ACHN (cell line): ENCODE measurements at places on chromosomes 16 and 17.

GRCh38 chr17:47288531-47289116 is 35.0 kb downstream of the ITGB3 start:
- no peak for DNase-seq

GRCh38 chr17:77892469-77893143 is 65.9 kb upstream of the TNRC6C start:
- DNase-seq = peak; percentile 18

DNA sequence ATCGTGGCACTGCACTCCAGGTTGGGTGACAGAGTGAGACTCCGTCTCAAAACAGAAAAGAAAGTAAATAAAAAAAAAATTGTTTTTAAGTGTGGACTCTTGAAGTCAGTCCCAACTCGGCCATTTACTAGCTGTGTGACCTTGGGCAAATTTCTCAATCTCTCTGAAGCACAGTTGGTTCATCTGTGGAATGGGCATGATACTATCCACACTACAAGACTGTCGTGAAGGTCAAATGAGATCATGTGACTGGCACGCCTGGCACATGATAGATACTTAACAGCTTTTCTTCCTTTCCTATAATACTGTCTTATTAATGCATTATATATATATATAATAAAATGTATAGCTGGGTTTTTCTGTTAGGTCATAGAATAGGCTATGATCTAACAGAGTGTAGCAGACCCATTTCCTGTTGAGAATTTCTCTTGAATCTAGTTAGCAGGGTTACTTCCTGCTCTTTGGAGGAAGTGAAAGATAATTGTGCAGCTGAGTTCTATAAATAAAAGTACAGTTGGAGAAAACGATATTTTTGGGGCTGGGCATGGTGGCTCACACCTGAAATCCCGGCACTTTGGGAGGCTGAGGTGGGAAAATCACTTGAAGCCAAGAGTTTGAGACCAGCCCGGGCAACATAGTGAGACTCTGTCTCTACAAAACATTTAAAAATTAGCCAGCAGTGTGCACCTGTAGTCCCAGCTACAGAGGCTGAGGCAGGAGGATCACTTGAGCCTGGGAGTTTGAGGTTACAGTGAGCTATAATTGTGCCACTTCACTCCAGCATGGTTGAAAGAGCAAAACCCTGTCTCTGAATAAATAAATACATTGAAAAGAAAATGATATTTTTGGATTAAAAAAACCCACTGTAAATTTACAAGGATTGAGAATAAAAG is 7.3 kb downstream of the MILR1 start:
- no peak for DNase-seq

DNA sequence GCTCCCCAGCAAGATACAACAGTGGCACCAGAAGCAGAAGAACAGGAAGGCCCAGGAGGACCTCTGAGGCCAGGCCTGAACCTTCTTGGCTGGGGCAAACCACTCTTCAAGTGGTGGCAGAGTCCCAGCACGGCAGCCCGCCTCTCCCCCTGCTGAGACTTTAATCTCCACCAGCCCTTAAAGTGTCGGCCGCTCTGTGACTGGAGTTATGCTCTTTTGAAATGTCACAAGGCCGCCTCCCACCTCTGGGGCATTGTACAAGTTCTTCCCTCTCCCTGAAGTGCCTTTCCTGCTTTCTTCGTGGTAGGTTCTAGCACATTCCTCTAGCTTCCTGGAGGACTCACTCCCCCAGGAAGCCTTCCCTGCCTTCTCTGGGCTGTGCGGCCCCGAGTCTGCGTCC is 11.9 kb downstream of the CES3 start:
- no peak for DNase-seq

GRCh38 chr17:56594320-56595107 is 1.0 kb downstream of the NOG start:
- DNase-seq = peak; percentile 59

DNA sequence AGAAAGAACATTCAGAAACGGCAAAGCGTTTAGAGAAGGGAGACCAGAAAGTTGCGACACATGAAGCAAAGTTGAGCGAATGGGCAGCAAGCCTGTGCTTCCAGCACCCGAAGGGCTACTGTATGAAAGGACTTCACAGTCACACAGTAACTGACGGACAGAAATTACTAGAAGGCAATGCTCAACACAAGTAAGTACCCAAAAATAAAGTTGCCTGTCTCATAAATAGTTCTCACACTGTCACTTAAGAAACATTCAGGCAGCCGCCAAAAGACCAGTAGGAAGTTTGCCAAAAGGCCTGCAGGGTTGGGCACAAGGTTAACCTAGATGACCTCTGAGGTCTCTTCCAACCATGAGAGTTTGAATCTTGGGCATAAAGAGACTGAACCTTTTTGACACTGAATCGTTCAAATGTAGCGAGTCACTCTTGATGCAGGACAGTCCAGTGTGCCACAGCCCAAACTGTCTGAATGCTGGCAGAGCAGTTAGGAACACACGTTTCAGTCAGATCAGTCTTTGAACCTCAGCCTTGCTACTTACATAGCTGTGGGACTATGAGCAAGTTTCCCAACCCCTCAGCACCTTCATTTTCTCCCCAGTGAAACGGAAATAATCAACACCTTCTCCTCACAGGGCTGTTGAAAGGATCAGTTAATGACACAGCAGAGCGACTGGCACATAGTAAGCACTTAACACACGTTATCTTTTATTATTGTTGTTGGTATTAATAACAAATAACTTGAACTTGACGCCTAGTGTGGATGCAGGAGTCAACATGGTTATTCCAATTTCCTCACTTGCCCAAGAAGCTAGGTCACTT is 10.4 kb downstream of the NCBP3 start:
- peak; percentile 44 for DNase-seq

- DNase-seq = no peak
Measured at GRCh38 chr17:58244963-58245362, 6.6 kb downstream of the LPO start.

DNA sequence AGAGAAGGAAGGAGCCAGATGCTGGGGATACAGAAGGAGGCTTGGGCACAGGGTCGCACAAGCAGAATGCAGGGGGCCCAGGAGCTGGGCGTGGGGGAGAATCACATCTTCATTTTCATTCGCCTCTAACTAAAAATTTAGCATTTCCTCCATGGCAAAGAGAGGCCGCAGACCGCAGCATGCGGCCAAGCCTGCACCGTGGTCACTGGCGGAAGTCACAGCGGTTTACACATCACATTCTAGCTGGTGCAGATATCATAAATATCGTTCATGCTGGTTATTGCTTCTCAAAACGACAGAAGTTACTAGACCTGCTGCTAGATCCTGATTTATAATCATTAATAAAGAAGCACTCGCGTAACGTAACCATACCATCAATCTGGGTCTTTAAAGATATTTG is 162.0 kb downstream of the NTN1 start:
- no peak for DNase-seq

DNA sequence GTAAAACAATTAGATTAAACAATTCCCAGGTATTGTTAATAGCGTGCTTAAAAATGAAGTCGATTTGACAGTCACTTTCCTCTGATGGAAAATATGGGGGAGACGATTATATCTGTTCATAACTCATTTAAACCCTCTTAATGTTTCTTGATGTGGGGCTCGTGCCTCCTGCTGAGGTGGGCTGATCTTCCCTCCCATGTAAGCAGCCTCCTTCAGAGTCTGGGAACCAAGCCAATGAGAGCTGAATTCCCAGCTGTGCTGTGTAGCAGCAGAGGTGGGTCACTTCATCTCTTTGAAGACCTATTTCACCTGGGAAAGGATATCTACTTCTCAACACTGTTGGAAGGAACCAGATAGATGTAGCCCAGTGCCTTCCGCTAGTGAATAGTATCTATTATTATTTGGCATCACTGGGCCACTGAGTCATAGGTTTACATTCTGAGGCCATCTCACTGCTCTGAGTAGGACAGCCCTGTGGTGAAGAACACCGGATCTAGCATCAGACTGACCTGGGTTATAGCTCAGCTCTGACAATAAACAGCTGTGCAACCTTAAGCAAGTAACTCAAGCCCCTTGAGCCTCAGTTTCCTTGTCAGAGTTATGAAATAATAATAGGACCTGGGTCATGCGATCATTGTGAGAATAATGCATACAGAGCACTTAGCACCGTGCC is 85.3 kb upstream of the C16orf82 start:
- no peak for DNase-seq

GRCh38 chr16:66204756-66205155 is 161.7 kb upstream of the CDH5 start:
- no peak for DNase-seq

- DNase-seq = no peak
Measured at GRCh38 chr16:68447653-68448359, 502 bp downstream of the SMPD3 start.

GRCh38 chr16:17476414-17477259 is 5.9 kb upstream of the XYLT1 start:
- DNase-seq = peak; percentile 76

GRCh38 chr17:38461683-38462082 is 33.4 kb downstream of the ARHGAP23 start:
- no peak for DNase-seq

DNA sequence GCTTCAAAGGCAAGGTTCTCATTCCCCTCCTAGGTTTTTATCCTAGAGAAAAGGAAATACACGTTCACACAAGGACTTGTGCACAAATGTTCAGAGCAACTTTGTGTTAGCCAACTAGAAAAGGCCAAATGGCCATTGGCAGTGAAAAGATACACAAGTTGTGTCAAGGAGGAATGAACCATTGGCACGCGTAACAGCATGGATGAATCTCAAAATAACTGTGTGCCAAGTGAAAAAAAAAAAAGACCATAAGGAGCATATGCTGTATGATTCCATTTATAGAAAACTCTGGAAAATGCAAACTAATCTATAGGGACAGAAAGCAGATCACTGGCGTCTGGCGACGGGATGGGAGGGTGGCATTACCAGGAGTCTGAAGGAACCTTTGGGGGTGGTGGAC is 333.8 kb downstream of the SNX29 start:
- no peak for DNase-seq

DNA sequence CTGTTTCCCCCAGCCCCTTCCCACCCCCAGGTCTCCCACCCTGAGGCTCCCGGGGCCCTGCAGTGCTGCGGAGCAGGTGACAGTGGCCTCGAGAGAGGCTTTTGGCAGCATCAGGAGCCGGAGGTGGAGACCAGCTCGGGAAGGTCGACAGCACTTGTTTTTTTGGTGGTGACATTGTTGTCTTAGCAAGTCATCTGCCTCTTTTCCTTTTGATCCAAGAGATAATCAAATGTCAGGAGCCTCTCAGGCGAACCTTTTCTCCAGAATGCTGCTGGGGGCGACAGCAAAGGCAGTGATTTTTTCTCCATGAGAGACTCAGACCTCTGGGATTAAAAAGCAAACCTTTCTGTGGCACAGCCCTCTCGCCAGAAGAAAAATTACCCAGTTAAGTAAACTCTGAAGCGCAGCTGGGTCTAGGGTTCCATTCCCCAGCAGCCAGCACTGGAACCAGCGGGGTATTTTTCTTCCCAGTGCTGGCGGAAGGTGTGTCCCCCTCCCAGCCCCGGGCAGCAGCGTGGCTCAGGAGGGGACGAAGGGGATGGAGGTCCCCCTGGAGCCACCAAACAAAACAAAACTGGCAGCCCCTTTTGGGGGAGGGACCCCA is 37.2 kb downstream of the GRIN2C start:
- DNase-seq = no peak

GRCh38 chr17:39517224-39517623 is 55.9 kb downstream of the CDK12 start:
- DNase-seq = no peak

- DNase-seq = no peak
Measured at GRCh38 chr16:68079376-68079625, 5.9 kb upstream of the NFATC3 start.

- no peak for DNase-seq
Measured at GRCh38 chr16:1441391-1441829, 2.9 kb downstream of the CCDC154 start.

DNA sequence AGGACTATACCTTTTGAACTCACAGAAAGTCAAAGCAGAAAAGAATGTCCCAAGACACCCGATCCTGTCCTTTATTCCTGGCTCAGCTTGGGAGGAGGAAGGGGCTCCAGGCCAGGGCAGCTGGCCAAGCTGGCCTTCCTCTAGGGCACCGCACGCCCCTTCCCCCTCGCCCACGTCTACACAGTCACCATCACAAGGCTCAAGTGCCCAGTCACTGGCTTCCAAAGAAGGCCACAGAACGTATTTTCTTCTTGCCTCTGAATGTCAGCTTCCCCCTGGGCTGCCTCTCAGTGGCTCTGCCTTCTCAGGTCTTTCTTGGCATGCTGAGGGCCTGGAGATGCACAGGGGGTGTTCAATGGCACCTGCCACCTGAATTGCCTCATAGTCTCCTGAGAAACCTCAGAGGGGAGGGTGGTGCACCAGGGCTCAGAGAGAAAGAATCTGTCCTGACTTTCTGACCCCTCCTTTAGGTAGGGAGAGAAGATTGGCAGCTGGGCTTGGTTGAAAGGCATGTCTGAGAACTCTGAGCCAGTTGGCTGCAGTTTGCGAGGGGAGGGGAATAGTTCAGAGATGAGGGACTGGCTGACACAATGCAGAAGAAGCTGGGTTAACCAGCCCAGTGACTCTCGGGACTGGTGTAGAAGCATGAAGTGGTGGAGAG is 2.1 kb downstream of the DHRS11 start:
- DNase-seq = no peak

DNA sequence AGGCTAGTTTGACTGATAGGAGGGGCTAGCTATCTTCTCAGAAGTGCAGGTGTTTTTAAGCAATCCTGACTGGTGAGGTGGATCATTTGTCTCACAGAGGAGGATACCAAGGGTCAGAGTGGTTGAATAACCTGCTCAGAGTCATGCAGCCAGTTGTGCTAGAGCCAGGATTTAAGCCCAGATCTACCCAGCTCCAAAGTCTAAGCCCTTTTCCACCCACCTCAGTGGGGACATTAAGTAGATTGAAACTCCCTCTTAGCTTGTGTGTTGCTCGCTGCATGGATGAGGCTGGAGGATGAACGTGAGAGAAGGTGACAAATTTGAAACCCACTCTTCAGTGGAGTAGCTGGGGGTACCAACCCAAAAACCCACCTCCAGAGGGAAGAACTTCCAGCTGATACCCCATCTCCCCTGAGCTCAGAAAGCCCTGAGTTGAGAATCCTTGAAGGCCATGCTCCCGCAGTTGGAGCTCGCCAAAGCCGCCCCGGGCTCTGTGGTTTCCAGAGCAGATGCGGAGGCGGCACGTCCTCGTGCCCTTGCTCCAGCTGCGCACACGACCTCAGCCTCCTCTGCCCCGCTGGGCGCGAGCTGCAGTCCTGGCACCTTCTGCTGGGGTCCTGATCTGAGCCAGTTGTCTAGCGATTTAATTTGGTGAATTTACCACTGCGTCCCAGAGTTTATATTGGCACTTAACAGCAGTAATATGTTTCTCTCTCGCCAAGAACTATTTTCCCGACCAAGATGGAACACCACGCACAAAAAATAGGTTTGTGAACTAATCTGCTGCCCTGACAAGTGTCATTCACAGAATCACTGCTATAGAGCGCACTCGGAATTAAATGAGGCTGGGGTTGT is 159.5 kb downstream of the CCDC182 start:
- DNase-seq = no peak

DNA sequence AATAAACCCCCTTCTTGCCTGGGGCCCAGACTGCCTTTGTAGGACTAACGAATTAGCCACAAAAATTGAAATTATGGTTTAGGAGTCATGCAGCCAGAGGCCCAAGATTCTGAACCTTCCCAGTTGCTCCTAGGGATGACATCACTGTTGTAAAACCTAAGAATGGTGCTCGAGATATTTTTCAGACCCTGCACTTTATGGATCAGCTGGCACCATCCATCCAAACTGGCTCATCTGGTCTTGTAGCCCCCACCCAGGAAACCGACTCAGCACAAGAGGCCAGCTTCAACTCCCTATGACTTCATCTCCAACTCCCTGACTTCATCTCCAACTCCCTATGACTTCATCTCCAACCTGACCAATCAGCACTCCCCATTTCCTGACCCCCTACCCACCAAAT is 10.9 kb upstream of the EVPL start:
- no peak for DNase-seq

- DNase-seq = no peak
Measured at GRCh38 chr16:56329887-56330286, 95.5 kb downstream of the AMFR start.
